ENCODE measurements at places on chromosomes 1 and 21. TPM values are rescaled to one million over a fixed set of nuclear protein-coding genes. Genes with fewer than 3 reads are reported as not detected.

CYP4Z1 gene
- total RNA-seq, result not detected

TSPAN1 gene
- total RNA-seq, result not detected

C1orf74 gene
- 1.8 TPM for total RNA-seq

OR2L13 gene
- not detected for total RNA-seq

TMEM61 gene
- not detected for total RNA-seq

TP73 gene
- total RNA-seq, result not detected

ADAMTSL4 gene
- 0.29 TPM for total RNA-seq

TSSK3 gene
- 3.7 TPM for total RNA-seq

NPHS2 gene
- total RNA-seq, result not detected

ABCA4 gene
- total RNA-seq, result not detected

Data from naive thymus-derived CD8-positive, alpha-beta T cell (primary cell).